ENCODE measurements at places on chromosomes 11 and 22. TPM values are rescaled to one million over a fixed set of nuclear protein-coding genes. Genes with fewer than 3 reads are reported as not detected.

DNA sequence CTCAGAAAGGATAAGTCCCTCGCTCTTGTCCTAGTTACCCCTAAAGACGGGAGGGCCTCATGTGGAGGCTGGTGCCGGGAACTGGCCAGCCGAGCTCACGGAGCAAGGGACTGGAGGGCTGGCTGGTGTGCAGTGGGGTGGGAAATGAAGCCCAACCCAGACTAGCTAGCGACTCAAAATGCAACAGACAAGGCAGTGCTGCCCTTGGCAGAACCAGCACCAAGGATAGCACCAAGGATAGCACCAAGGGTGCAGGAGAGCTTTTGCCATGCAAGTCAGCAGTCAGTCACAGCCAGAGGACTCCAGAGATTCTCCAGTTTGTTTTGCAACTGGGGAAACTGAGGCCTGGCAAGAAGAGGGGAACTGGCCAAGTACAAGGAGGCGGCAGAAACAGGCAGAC, 6.5 kb upstream of the BATF2 start:
- H3K27me3 ChIP-seq: no peaks in the 10 kb centered on the region
- no peaks in the 10 kb centered on the region for H3K4me1 ChIP-seq
- no peak overlapping the region for H3K27ac ChIP-seq
- no peaks in the 10 kb centered on the region for H3K36me3 ChIP-seq

GRCh38 chr22:41481131-41481830, 12.4 kb downstream of the ACO2 start:
- peaks cover 26% of the 10 kb centered on the region for H3K4me1 ChIP-seq
- no peaks in the 10 kb centered on the region for H3K36me3 ChIP-seq
- no peak overlapping the region for H3K4me3 ChIP-seq

- H3K27me3 ChIP-seq: no peaks in the 10 kb centered on the region
- H3K4me1 ChIP-seq: no peaks in the 10 kb centered on the region
- peak; percentile 66 for DNase-seq
- H3K27ac ChIP-seq: no peak overlapping the region
These were observed 16.6 kb downstream of the OR8A1 start for GRCh38 chr11:124586238-124586860.

DNA sequence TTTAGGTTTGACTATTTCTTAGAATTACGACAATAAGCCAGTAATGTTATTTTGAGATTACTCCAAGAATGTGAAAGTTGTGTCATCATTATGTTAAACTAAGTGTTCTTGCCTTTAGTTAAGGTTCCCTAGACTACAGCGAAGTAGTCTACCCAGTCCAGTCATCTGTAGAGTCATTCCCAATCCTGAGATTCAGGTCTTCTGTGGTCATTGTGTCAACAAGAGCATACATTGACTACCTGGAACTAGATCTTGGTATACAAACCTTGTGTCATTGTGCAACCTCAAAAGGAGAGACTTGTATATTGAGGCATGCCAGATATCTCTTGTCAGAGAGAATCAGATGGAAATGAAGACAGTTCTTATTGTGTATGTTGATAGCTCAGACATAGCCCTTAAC, 115.9 kb downstream of the ATM start:
- H3K27me3 ChIP-seq: no peaks in the 10 kb centered on the region
- H3K4me1 ChIP-seq: no peaks in the 10 kb centered on the region

- H3K36me3 ChIP-seq: peaks cover 2% of the 10 kb centered on the region
- H3K27me3 ChIP-seq: no peaks in the 10 kb centered on the region
- H3K27ac ChIP-seq: no peak overlapping the region
- no peak for DNase-seq
These were observed 43.2 kb downstream of the DKK3 start for GRCh38 chr11:11965192-11965591.

GRCh38 chr11:122809866-122810265, 28.4 kb upstream of the CRTAM start:
- no peaks in the 10 kb centered on the region for H3K36me3 ChIP-seq
- DNase-seq: no peak
- H3K4me1 ChIP-seq: peaks cover 8% of the 10 kb centered on the region
- no peak overlapping the region for H3K27ac ChIP-seq
- no peaks in the 10 kb centered on the region for H3K27me3 ChIP-seq
- H3K4me3 ChIP-seq: no peak overlapping the region

DNA sequence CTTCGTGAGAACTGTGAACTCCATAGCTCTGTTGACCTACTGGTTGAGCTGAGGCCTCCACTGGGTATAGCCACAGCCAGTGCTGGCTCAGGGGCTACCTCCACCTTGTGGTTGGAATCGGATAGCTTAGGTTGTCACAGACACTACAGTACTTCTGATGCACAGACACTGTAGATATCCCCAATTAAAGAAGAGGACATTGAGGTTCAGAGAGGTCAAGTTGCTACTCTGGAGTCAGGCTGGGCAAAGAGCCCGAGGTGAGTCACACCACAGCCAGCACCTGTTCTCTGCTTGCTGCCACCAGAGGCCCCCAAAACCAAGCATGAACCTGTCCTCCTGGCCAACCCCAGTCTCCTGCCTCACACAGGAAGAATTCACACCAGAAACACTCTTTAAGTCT, 5.4 kb downstream of the UFD1 start:
- H3K27me3 ChIP-seq: no peaks in the 10 kb centered on the region
- H3K27ac ChIP-seq: no peak overlapping the region
- DNase-seq: no peak
- peaks cover 20% of the 10 kb centered on the region for H3K36me3 ChIP-seq
- no peak overlapping the region for H3K4me3 ChIP-seq
- no peaks in the 10 kb centered on the region for H3K4me1 ChIP-seq

GRCh38 chr11:74686792-74687191, 44.4 kb downstream of the CHRDL2 start:
- H3K4me3 ChIP-seq: no peak overlapping the region
- H3K4me1 ChIP-seq: peaks cover 8% of the 10 kb centered on the region
- H3K27ac ChIP-seq: no peak overlapping the region
- no peaks in the 10 kb centered on the region for H3K36me3 ChIP-seq

GRCh38 chr11:59641156-59641555, 25.6 kb upstream of the OSBP start:
- no peaks in the 10 kb centered on the region for H3K27me3 ChIP-seq
- no peaks in the 10 kb centered on the region for H3K4me1 ChIP-seq
- no peak overlapping the region for H3K4me3 ChIP-seq
- H3K27ac ChIP-seq: no peak overlapping the region
- DNase-seq: no peak

DNA sequence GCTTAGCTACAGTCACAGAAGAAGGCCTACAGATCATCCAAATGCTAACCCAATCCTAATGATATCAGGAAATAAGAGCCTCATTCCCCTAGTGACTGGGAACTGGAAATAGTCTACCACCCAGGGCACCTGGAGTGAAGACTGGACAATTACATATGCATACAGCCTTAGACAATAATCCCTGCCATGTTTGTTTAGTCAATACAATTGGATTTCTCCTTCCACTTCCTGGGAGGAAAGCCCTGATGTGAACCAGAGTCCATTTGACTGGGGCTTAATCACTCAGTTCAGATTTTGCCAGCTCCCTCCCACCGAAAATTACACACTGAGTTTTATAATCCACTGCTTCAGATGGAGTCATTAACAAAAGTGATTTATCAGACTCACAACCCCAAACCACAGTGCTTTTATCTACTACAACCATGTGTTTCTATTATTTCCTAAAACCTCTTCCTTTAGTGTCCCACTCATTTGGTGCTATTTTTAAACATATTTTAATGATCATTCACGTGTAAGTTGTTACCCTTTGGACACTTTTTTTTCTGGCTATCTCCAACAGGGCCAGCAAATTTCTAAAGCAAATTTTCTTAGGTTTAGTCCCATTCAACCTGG, 29.9 kb downstream of the CWF19L2 start:
- H3K36me3 ChIP-seq: peaks cover 4% of the 10 kb centered on the region
- no peaks in the 10 kb centered on the region for H3K4me1 ChIP-seq
- H3K4me3 ChIP-seq: no peak overlapping the region
- no peak overlapping the region for H3K27ac ChIP-seq

GRCh38 chr11:58006940-58007339, 16.7 kb upstream of the OR9Q1 start:
- H3K27me3 ChIP-seq: no peaks in the 10 kb centered on the region
- no peaks in the 10 kb centered on the region for H3K36me3 ChIP-seq
- H3K27ac ChIP-seq: no peak overlapping the region
- no peaks in the 10 kb centered on the region for H3K4me1 ChIP-seq
- no peak overlapping the region for H3K4me3 ChIP-seq

DNA sequence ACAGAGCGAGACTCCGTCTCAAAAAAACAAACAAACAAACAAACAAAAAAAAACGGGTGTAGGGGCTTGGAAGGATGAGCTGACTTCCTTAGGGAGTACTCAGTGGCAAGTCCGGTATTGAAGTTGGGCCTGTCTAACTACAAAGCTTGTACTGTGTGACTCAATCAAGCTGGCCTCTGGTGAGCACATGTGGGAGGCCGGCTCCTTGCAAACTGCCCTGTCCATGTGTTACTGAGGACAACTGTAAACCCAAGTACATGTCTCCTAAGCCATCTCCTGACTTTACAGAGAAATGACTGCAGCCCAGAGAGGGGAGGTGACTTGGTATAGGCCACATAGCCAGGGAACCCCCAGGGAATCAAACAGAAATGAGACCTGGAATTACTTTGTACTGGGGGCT, 11.6 kb downstream of the RIBC2 start:
- H3K4me1 ChIP-seq: no peaks in the 10 kb centered on the region
- DNase-seq: no peak
- H3K4me3 ChIP-seq: no peak overlapping the region
- H3K36me3 ChIP-seq: no peaks in the 10 kb centered on the region

GRCh38 chr22:27312565-27312964, 489.0 kb downstream of the MN1 start:
- H3K36me3 ChIP-seq: no peaks in the 10 kb centered on the region
- H3K27ac ChIP-seq: no peak overlapping the region
- no peak for DNase-seq

- no peak for DNase-seq
- peaks cover 7% of the 10 kb centered on the region for H3K4me1 ChIP-seq
- no peak overlapping the region for H3K4me3 ChIP-seq
- no peaks in the 10 kb centered on the region for H3K27me3 ChIP-seq
These were observed 32.3 kb downstream of the BID start for GRCh38 chr22:17741866-17742526.

DNA sequence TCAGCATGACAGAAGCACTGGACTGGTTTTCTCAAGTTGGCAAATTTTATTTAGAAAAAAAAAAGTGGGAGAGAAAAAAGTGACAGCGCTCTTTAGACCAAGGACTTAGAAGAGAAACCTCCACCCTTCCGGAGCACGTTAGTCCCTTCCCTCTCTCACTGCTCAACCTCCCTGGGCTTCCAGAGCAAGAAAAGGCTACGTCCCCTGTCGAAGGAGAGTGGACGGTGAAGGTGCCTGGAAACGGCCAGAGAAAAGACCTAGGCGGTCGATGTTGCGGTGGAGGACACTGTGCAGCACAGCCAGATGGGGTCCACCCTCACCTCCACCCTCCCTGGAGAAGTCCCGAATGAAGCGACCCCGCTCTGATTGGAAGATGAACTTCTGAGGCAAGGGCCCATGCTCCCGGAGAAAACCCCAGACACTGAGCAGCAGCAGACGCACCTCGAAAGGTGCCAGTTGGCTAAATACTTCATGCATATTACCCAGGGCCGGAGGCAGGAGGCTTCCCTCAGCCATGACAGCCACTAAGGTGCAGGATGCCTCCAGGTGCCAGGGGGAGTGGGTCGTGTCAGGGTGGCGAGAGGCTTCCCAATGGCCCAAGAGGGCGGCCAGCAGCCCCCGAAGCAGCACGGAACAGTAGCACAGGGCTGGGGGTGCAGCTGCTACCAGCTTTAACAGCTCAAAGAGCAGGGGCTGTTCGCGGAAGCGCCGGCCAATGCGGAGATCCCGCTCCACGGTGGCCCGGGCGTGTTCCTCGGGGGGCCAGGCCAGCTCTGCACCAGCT, 604 bp upstream of the GANAB start:
- no peaks in the 10 kb centered on the region for H3K27me3 ChIP-seq
- no peak overlapping the region for H3K4me3 ChIP-seq
- DNase-seq: no peak
- H3K4me1 ChIP-seq: no peaks in the 10 kb centered on the region
- H3K36me3 ChIP-seq: peaks cover 2% of the 10 kb centered on the region

GRCh38 chr11:106331176-106331575, 253.7 kb downstream of the AASDHPPT start:
- H3K36me3 ChIP-seq: no peaks in the 10 kb centered on the region
- H3K4me1 ChIP-seq: peaks cover 6% of the 10 kb centered on the region
- no peak overlapping the region for H3K4me3 ChIP-seq
- H3K27me3 ChIP-seq: no peaks in the 10 kb centered on the region
- no peak overlapping the region for H3K27ac ChIP-seq
- no peak for DNase-seq

- H3K27ac ChIP-seq: no peak overlapping the region
- H3K4me3 ChIP-seq: no peak overlapping the region
- no peak for DNase-seq
These were observed 68.5 kb downstream of the SBF2 start for GRCh38 chr11:10225553-10225952.

DNA sequence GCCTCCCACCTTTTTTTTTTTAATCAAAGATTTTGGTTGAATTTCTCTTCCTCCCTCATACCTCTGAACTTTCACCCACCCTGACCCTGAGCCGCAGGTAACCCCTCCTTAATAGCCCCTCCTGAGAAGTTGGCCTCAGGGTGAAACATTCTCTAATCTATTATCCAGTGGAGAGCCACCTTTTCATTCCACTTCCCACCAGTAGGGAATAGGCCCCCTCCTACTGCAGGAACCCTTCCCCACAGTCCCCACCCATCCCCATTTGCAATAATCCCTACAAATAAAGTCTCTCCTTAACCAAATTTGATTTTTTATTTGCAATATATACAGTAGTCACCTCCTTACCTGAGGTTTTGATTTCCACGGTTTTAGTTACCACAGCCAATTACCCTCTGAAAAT, 2.1 kb upstream of the SLC35F2 start:
- H3K27me3 ChIP-seq: no peaks in the 10 kb centered on the region
- peaks cover 2% of the 10 kb centered on the region for H3K4me1 ChIP-seq
- no peak overlapping the region for H3K27ac ChIP-seq
- no peak for DNase-seq

- H3K36me3 ChIP-seq: peaks cover 5% of the 10 kb centered on the region
- no peak overlapping the region for H3K4me3 ChIP-seq
- no peaks in the 10 kb centered on the region for H3K4me1 ChIP-seq
- H3K27me3 ChIP-seq: no peaks in the 10 kb centered on the region
These were observed 18.9 kb upstream of the PPP2R1B start for GRCh38 chr11:111785076-111785475.

- no peak overlapping the region for H3K4me3 ChIP-seq
- no peak overlapping the region for H3K27ac ChIP-seq
- DNase-seq: no peak
These were observed 26.7 kb downstream of the CD44 start for GRCh38 chr11:35165423-35166368.

The RRAS2 gene
- 234 TPM for total RNA-seq

The MPPED1 gene
- not detected for total RNA-seq

The MMP27 gene
- total RNA-seq: not detected

The SCN2B gene
- 0.24 TPM for total RNA-seq

The SHANK2 gene
- total RNA-seq: 52.9 TPM

The TRPC6 gene
- total RNA-seq: 0.25 TPM

The SLC29A2 gene
- total RNA-seq: 32.4 TPM

The SMC1B gene
- total RNA-seq: not detected

The C22orf31 gene
- not detected for total RNA-seq

The DUSP8 gene
- total RNA-seq: 2.1 TPM

The MS4A4A gene
- not detected for total RNA-seq

The CASP5 gene
- not detected for total RNA-seq

The POU2AF1 gene
- total RNA-seq: not detected
